M059J (cell line): ENCODE measurements at places on chromosomes 7 and 10. TPM values are rescaled to one million over a fixed set of nuclear protein-coding genes. Genes with fewer than 3 reads are reported as not detected.

- DNase-seq, result no peak
These were observed 109.5 kb upstream of the ZEB1 start for GRCh38 chr10:31209478-31209877.

DNA sequence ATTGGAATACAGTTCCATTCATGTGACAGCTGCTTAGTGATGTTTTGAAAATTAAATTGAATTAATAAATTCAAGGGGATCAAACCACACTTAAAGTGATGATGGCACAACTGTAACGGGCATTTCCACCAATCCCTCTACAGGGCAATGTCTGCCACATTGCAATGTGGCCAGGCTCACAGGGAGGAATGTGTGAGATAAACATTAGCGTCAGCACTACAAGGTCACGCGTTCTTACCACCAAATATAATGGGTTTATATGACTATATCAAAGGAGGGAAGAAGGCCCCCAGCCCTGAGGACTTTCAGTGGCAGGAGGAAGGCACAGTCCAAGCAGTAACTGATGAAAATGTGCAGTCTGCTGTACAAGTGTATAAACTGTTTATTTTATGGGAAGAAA, 31.1 kb upstream of the CELF2 start:
- no peak for DNase-seq

- DNase-seq, result no peak
These were observed 2.6 kb upstream of the KAT6B start for GRCh38 chr10:74823791-74824183.

Gene PAX4
- total RNA-seq, result not detected in 2 replicates
